ENCODE measurements at places on chromosomes 13 and 19.

GRCh38 chr19:10214784-10215183, 16.3 kb downstream of the S1PR2 start:
- no peak for DNase-seq

- no peak for DNase-seq
Observed at GRCh38 chr19:5023128-5023571, 54.2 kb downstream of the KDM4B start.

GRCh38 chr19:54206030-54206830, 5.6 kb downstream of the RPS9 start:
- no peak for DNase-seq

DNA sequence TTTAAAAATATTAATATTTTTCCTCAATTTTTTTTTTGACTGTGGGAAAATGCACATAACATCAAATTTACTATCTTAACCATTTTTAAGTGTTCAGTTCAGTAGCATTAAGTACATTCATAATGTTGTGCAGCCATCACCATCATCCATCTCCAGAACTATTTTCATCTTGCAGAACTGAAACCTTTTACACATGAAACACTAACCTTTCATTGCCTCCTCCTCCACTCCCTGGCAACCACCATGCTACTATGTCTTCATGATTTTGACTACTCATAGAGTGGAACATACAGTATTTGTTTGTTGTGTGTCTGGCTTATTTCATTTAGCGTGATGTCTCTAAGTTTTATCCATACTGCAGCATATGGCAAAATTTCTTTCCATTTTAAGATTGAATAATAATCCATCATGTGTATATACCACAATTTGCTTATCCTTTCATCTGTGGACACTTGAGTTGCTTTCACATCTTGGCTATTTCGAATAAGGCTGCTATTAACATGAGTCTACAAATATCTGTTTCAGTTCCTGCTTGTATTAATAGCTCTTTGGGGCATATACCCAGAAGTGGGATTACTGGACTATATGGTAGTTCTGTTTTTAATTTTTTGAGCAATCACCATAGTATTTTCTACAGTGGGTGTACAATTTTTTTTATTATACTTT, 376.4 kb downstream of the MTUS2 start:
- no peak for DNase-seq

GRCh38 chr19:23822735-23823134, 64.0 kb upstream of the ZNF681 start:
- no peak for DNase-seq

DNA sequence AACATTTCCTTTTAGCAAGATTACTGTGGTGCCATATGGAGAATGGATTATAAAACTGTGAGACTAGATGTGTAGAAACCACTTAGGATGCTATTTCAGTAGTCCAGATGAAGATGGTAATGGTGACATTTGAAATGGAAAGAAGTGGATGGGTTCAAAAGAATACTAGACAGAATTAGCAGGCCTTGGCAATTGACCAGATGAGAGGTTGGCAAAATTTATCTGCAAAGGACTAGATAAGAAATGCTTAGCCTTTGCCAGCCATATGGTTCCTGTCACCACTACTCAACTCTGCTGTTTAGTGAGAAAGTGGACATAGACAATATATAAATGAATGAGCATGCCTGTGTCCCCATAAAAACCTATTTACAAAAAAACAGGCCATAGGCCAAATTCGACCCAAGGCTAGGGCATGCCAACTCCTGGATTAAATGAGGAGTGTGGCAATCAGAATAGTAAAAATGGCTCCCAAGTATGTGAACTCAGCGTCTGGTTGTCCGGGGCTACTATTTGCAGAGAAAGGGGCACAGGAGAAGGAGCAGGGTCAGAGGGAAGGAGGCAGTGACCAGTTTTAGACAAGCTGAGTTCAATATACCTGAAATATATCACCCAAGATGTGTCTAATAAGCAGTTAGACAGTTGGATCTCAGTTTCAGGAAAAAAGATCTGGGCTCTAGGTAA, 98.4 kb downstream of the ENOX1 start:
- no peak for DNase-seq

- no peak for DNase-seq
Observed at GRCh38 chr13:101739382-101740178, 287.1 kb downstream of the ITGBL1 start.

DNA sequence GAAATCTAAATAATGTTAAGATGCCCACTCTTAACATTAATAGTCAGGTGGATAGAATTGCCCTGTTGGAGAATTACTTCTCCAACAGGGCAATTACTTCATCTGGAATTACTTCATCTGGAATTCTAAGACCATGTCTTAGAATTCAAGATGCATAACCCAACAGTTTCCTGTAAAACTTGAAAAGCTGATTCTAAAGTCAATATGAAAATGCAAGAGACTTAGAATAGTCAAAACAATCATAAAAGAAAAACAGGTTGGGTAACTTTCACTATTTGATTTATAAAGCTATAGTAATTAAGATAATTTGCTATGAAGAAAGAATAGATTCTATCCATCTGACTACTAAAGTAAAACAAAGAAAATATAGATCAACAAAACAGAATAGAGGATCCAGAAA, 75.2 kb downstream of the ABCC4 start:
- no peak for DNase-seq

- no peak for DNase-seq
Observed at GRCh38 chr13:71474936-71475335, 392.1 kb downstream of the DACH1 start.

DNA sequence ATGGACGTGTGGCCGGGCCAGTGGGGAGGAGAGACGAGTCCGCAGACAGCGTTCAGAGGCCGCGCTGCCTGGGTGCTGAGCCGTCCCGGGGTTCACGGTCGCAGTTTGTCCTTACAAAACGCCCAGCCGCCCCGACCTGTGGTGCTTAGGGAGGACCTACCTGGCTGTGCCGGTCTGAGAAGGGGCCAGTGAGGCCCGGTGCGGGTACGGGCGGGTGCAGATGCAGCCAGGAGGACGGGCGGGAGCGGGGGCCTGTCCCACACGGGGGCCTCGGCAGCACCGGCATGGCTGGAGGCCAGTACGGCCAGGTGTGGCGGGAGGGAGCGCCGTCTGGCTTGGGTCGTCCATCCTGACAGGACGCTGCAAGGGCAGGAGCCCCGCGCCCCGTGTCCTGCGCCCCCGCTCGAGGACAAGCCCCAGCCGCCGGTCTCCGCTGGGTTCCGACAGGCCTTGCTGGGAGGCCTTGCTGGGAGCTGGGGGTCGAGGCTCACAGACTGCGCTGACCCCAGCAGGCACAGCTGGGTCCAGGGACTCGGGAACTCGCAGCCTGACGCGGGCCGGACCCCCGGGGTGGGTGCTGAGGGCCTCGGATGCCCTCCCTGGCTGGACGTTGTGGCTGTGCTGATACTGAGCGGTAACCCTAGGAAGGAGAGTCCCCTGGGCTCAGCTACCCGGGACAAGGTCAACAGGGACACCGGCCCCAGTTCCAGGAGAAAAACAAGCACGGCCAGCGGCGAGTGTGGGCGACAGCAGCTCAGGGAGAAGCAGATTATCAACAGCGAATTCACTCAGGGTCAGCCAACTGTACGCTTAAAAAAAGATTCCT, 5.3 kb upstream of the PROZ start:
- peak; percentile 83 for DNase-seq

DNA sequence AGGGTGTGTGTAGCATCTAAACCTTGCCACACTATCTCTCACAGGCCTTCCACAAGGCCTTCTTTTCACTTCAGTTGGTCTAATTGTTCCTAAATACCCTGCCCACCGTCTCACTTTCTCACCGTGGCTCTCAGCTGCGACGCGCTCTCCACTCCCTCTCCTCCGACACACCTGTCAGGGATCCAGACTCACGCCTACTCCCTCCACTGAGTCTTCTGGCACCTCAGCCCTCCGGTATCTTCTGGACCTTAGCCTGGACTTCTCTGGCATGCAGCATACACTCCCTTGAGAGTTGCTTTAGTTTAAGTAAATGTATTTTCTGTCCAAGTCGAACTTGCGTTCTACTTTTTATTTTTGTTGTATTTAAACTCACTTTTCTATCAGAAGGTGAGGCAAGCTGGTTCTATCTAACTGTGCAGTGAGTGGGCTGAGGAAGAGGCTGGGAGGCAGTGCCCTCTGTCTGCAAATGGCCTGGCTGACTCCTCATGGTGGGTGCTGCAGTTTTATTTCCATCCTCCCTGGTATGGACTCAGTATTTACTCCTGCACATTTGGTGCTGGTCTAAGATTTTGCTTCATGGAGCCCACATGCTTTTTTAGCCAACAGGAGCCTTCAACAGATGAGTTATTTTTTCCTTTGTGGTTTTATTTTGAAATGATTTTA, 28.5 kb upstream of the ARGLU1 start:
- DNase-seq = no peak

- DNase-seq = no peak
Observed at GRCh38 chr13:51778392-51778791, 25.6 kb downstream of the DHRS12 start.

DNA sequence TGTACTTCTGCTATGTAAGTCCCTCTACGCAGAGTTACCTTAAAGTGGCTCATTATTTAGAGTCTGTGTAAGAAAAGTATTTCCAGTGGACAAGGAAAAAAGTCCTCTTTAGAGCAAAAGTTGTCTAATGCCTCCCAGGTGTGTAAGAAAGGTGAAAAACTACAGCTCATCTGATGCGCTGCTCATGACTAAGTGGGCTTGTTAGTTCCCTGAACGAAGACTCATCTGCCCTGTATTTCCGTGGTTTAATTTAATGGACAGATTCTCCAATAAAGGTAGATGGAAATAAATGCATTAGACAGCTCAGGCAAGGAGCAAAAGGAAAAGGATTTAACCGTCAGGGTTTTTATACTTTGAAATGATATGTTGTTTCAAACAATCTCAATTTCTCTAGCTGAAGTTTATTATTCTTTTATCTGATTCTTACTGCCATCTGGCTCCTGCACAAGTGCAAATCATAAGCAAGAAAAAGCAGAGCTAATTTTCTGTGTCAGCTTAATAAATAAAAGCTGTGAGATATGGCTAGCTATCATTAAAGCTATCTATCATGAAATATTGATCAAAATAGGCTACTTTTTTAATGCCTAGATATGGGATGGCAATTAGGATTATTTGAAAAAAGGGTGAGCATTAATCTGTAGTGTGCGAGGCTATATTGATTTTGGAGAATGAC, 73.7 kb upstream of the PCDH9 start:
- DNase-seq = no peak

- DNase-seq = no peak
Observed at GRCh38 chr19:43675269-43675879, 5.4 kb upstream of the PLAUR start.

Measured in NCI-H526 treated with DMSO at 0.1 percent for 48 hours (cell line).